ENCODE measurements at places on chromosomes 5 and 9.
A peak's percentile ranks its signal among the peaks of the same experiment; 100 is the strongest.

DNA sequence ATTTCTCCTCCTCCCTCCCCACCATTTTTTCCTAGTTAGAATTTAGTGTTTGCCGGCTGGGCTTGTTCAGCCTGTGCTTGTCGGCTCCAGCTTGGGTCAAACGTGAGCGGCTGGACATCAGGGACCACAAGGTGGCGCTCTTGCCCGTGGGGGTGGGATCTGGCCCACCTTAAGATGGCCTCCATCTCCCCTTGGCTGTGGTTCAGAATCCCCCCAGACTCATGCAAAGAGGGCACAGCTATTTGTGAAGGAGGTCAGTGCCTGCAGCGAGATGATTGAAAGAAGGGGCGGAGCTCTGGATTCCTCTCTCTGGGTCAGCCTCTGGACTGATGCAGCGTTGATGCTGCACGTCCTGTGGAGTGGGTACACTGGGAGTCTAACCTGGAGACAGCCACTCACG, 283.3 kb upstream of the TUT7 start:
- DNase-seq = peak; percentile 2

- DNase-seq = no peak
Observed at GRCh38 chr5:72093824-72094223, 13.5 kb upstream of the MAP1B start.

GRCh38 chr5:172683645-172684471, 42.8 kb downstream of the NEURL1B start:
- DNase-seq = peak; percentile 57

DNA sequence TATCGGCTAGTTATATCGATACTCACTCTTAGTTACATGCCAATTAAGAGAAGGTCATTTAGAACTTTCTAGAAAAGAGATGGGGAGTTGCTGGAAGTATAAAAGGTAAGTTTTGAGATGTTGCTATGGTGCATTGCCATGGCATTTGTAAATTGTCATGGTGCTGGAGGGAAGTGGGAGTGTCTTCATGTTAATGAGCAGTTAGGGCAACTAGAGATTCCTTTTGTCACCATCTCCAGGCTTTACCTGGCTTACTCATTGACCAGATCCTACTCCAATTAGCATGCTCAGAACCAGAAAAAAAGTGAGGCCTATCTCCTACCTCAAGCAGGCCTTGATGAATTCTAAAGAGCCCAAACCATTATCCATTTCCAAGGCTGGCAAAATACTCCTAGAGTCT, 82.8 kb downstream of the PRR16 start:
- no peak for DNase-seq

DNA sequence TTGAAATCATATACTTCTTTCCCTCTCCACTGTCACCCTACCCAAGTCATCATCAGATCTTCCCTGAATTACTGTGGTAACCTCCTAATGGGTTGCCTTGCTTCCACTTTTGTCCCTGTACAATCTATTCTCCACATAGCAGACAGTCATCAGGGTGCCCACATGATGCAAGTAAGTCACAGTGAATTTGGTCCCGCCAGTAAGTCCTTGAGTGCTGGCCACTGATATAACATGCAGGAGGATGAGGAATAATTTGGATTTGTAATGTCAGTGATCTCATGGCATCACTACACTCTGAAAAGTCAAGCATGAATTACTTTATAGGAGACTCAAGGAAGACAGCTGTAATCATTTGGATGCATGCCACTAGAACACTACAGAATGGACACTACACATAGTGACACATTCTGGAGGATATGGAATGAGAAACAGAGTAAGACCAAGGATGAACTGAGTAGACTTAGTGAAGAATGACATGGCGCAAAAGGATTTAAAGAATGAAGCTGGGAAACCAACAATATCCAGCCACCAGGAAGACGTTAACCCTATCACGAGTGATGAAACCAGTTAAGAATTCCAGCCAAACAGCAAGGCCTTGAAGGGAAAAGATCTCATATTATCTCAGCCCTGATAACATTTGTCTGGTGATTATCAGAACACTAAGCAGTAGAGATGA, 28.6 kb downstream of the MARCHF3 start:
- no peak for DNase-seq

- DNase-seq = no peak
Observed at GRCh38 chr5:174047472-174048099, 2.1 kb downstream of the NSG2 start.

DNA sequence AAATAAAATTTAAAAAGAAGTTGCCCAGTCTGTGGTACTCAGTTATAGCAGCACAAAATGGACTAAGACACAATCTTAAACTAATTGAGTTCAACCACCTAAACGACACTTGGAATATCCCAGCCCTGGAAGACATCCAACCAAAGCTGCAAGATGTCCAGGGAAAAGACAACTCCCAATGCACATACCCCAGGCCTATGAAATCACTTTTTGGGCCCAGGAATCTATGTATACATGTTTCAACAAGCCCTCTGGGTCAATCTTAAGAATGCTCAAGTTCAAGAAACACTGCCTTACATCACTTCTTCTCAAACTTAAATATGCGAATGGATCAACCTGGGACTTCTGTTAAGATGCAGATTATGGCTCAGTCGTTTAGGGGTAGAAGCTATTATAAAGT, 148.6 kb downstream of the ELAVL2 start:
- DNase-seq = no peak

- DNase-seq = no peak
Observed at GRCh38 chr9:16039218-16039987, 486.6 kb downstream of the CCDC171 start.

DNA sequence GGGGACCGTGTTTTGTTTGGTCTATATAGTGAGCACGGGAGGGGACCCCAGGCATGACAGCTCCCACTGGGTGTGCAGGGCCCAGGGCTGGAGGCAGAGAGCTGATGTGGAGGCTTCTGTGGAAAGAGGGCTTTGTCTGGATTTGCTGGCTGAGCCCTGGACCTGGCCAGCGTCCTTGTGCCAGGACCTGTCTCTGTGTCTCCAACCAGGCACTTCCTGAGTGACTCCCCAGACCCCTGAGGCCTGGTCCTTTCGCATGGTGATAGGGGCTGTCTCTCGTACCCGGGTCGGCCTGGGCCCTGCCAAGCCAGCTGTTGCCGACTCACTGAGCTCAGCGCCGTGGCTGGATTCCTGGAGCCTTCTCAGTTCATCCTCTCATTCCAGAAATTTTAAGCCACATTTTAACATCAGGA, 77.6 kb downstream of the ADAMTS2 start:
- DNase-seq = no peak

DNA sequence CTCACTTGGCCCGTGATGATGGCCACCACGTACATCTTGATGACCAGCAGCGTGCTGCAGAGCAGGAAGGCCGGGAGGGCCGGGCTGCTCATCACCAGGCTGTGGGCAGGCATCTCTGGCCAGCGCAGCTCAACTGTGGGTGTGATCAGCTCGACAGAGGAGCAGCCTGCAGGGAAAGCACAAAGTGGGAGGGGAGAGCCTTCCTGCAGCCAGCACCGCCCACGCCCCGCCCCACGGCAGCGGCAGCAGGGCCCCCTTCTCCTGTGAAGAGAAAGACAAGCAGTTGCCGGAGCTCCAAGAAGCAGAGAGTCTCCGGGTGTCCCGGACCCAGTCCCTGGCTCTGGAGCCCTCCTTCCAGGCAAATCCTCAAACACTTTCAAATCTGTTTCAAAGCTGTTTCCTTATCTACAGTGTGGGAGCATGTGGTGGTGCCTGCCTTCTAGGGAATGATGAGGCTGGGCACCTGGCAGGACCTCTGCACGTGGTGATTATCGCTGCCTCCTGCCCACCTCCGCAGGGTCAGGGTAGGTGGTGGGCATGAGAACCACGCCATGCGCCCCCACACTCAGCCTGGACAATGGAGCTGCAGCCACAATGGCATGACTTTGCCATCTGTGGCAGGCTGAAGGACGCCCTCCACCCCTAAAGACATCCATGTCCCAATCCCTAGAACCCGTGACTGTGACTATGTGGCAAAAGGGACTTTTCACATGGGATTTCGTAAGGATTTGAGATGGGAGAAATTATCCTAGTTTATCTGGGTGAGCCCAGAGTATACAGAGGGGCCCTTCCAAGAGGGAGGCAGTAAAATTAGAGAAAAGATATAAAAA, at the start of gene PTGES:
Gene PTGES, minus strand, starts transcription at position 143 of the 830 bp plus-strand sequence. Its CDS starts 30 bp downstream, at position 113.
- DNase-seq = peak; percentile 27

GRCh38 chr9:14704281-14704680, 11.0 kb upstream of the ZDHHC21 start:
- DNase-seq = no peak

- DNase-seq = no peak
Observed at GRCh38 chr9:106883626-106884190, 20.7 kb downstream of the ZNF462 start.

- DNase-seq = no peak
Observed at GRCh38 chr5:6201631-6202030, 176.7 kb downstream of the MED10 start.

- no peak for DNase-seq
Observed at GRCh38 chr5:112772124-112772523, 34.4 kb downstream of the APC start.

GRCh38 chr9:33651125-33651524, 127.1 kb downstream of the ANKRD18B start:
- no peak for DNase-seq

DNA sequence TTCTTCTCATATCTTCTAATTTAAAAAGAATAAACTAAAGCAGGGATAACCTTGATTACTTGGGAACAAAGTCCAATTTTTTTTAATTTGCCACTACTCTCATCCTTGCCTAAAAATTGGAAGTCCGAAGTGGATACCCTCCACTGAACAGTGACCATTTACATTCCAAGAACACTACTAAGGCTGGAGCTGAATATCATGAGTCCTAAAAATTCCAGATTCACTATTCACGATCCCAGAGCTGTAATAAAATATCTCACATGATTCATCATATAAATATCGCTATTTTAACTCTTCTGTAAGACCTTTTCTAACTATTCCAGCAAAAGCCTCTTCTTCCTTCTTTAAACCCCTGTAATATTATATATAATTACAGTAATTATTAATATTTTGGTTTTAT, 57.4 kb downstream of the ATPSCKMT start:
- DNase-seq = no peak

- DNase-seq = no peak
Observed at GRCh38 chr9:26013199-26013598, 335.0 kb upstream of the TUSC1 start.

DNA sequence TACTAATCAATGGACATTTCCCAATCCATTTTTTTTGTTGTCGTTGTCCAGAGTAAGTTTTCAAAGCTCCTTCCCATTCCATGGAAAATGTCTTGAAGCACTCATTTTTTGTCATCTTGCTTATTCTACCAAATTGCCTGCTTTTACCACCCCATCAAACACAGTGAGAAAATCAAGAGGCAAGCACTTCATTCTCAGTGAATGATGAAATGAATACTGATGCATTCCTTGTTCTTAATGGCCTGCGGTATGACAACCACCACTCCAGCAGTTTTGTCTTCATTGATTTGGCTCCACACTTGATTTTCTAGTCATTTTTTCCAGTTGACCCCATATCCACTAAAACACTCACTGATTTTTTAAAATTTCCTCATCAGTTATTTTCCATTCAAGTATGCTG, 193.5 kb upstream of the ANKH start:
- DNase-seq = no peak

DNA sequence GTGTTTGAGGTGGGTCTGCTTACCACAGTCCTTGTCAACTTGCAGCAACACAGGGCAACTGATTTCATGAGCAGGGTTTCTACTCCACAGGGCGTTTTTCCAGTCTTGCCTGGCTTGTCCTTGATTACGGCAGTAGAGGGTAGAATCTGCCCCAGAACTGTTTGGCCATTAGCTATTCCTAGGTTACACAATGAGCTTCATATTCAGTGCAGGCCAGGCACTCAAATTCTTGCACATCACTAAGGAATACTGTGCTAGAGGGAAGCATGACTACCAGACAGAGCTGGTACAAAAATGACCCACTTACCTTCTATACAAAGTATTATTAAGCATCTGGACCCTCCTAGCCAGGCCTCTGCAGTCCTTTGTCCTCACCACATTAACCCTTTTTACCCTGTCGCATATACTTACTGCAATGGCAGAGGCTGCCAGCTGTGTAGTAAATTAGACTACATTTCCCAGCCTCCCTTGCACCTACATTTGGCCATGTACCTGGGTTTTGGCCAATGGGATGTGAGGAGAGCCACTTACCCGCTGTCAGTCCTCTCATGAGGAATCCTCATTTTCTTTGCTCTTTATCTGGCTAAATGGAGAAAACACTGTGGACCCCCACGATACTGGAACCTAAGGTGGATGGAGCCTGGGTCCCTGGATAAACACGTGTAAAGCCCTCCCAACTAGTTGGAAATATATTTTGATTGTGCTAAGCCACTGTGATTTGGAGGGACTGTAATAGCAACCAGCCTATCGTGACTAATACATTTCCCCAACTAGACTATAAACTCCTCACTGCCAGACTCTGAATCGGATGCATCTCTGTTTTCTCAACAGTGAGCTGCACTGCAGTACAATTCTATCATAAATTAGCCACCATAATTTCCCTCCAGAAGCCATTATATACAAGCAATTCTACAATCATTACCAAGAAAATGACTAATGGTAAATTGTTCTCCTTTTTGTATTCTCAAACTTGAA, 218.7 kb downstream of the GLIS3 start:
- DNase-seq = no peak

DNA sequence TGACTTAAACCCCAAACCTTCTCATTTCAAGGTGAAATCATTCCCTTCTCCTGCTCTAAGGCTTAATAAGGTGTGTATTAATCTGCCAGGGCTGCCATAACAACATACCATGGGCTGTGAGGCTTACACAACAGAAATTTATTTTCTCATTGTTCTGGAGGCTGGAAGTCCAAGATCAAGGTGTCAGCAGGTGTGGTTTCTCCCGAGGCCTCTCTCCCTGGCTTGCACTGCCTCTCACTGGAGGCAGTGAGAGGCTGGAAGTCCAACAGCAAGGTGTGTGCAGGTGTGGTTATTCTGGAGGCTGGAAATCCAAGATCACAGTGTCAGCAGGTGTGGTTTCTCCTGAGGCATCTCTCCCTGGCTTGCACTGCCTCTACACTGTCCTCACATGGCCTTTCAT, 280.3 kb upstream of the TUT7 start:
- no peak for DNase-seq

DNA sequence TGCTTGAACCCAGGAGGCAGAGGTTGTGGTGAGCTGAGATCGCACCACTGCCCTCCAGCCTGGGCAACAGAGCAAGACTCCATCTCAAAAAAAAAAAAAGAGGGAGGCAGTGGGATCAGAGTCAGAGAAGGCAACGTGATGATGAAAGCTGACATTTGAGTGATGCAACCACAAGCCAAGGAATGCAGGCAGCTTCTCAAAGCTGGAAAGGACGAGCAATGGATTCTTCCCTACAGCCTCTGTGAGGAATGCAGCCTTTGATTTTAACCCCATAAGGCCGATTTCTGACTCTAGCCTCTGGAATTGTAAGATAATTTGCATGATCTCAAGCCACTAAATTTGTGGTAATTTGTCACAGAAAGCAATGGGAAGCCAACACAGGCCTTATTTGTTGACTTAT, 9.8 kb downstream of the TGFBI start:
- DNase-seq = no peak

GRCh38 chr5:171483551-171484135, 64.2 kb downstream of the FGF18 start:
- no peak for DNase-seq

All from stimulated activated CD4-positive, alpha-beta T cell treated with anti-CD3 and anti-CD28 coated beads, Interleukin-4, amount 100 ng/mL, for 48 hours (primary cell).